Stimulated activated CD4-positive, alpha-beta T cell treated with anti-CD3 and anti-CD28 coated beads, Interleukin-1b, Interleukin-23, amount 100 ng/mL, for 1 hour (primary cell): ENCODE measurements at places on chromosomes 4 and X.

DNA sequence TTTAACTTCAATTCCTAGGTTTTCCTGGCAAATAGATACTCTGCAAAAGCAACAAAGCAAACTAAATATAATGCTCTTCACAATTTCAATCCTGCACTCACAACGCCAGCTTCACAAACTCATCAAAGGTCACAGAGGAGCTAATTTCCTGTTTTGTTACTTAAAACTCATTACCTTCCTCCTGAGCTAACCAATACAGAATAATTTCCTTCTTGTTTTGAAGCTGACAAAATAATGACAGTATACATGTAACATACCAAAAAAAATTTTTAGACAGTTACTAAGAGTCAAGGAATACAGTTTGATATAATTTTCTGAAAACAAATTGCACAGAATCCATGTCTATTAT is 17.9 kb downstream of the CNOT6L start:
- no peak for DNase-seq

DNA sequence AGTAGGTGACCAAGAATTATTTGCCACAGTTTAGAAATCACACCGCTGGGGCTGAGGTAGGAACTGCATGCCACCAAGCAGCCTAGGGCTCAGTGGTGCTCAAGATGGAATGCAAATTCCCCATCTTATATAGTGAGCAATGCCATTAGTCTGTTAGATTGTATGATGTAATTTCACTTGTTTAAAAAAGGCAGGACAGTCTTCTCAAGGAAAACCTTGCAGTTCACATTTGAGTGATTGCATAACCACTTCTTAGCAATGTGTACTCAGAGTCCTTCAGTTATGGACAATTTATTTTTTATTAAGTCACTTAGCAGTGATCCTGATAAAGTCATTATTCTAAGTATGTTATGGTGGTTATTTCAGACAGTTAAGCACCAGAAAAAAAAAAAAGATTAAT is 142.9 kb upstream of the SFRP2 start:
- DNase-seq, result no peak

DNA sequence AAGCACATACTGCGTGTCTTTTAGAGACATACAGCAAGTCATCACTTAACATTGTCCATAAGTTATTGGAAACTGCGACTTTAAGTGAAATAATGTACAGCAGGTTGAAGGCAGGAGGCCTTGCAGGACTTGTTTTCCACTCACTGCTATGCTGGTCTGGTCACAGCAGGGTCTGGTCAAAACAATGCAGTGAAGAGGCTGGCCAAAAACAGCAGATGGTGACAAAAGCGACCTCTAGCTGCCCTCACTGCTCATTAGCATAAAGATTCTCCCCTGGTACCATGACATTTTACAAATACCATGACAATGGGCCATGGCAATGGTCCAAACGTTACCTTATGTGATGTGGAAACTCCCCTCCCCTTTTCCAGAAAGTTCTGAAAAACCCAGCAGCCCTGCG is 1283.6 kb downstream of the FSTL5 start:
- no peak for DNase-seq

- no peak for DNase-seq
Measured at GRCh38 chr4:78174891-78175290, 117.8 kb downstream of the FRAS1 start.

DNA sequence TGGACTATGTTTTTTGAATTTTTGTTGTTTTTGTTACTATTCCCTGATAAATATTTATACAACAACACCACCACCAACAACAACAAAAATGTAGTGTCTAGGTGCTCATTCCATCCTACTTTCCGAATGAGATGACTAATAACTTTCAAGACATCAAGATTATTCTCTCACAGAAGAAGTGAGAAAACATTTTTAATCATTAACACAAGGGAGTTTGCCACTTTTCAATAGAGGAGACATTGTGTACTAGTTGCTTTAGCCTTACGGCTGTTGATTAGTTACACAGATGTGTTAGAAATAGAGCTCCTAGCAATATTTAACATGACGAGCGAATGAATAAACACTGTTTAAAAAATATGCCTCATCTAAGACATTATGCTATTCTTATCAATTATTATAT is 898.8 kb downstream of the C4orf33 start:
- DNase-seq, result no peak
